ENCODE measurements at places on chromosomes 3 and 15. TPM values are rescaled to one million over a fixed set of nuclear protein-coding genes. Genes with fewer than 3 reads are reported as not detected.

GRCh38 chr15:62608369-62608768 is 434.2 kb upstream of the TPM1 start:
- H3K36me3 ChIP-seq: no peaks in the 10 kb centered on the region
- no peak for DNase-seq
- no peak overlapping the region for H3K4me3 ChIP-seq

- H3K27ac ChIP-seq: no peak overlapping the region
- H3K27me3 ChIP-seq: no peaks in the 10 kb centered on the region
- no peak overlapping the region for H3K4me3 ChIP-seq
- no peaks in the 10 kb centered on the region for H3K36me3 ChIP-seq
These were observed 60.0 kb upstream of the HES1 start for GRCh38 chr3:194075802-194076460.

DNA sequence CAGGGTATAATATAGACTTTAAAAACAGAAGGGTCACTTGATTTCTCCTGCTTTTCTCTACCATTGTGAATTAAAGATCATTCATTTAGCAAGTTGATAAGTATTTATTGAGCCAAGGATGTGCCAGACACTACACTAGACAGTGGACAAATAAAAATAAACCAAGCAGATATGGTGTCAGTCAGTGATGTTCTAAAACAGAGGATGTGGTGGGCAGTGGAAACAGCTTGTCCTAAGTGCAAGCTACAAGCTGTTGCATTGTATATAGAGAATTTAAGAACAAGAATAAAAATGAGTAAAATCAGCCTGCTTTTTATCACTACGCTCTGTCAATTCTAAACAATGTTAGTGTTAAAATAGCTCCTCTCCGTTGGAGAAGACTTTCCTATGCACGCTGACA is 637.3 kb upstream of the GRM7 start:
- H3K4me1 ChIP-seq: peaks cover 10% of the 10 kb centered on the region
- no peak for DNase-seq
- no peak overlapping the region for H3K4me3 ChIP-seq
- H3K27ac ChIP-seq: no peak overlapping the region
- H3K36me3 ChIP-seq: no peaks in the 10 kb centered on the region
- H3K27me3 ChIP-seq: no peaks in the 10 kb centered on the region

GRCh38 chr15:78178064-78178463 is 28.9 kb downstream of the IDH3A start:
- no peak overlapping the region for H3K27ac ChIP-seq
- no peaks in the 10 kb centered on the region for H3K27me3 ChIP-seq
- no peaks in the 10 kb centered on the region for H3K36me3 ChIP-seq

GRCh38 chr3:73070675-73071575 is 9.5 kb downstream of the EBLN2 start:
- no peaks in the 10 kb centered on the region for H3K27me3 ChIP-seq
- H3K4me1 ChIP-seq: no peaks in the 10 kb centered on the region
- H3K4me3 ChIP-seq: no peak overlapping the region
- no peak overlapping the region for H3K27ac ChIP-seq
- H3K36me3 ChIP-seq: no peaks in the 10 kb centered on the region

- no peaks in the 10 kb centered on the region for H3K27me3 ChIP-seq
- no peaks in the 10 kb centered on the region for H3K36me3 ChIP-seq
- no peak overlapping the region for H3K27ac ChIP-seq
- H3K4me3 ChIP-seq: no peak overlapping the region
These were observed 79.9 kb upstream of the SLC25A26 start for GRCh38 chr3:66140743-66141372.

DNA sequence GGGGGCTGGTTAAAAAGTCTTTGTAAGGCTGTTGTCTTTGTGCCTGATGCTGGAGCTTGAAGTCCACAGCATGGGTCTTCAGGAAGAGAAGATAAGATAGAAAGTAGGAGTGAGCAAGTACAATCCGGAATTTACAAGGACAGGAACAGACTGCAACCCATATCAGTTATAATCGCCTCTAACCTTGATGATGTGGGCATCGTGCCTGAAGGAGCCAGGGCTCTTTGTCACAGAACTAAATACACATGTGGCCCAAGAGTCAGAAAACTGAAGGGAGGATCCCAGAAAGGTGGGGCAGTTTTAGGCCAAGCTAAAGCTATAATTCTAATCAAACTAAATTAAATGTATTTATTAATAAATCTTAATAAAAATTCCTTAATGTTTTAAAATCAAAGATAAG is 132.2 kb downstream of the TMCO5A start:
- H3K4me1 ChIP-seq: peaks cover 1% of the 10 kb centered on the region
- H3K27me3 ChIP-seq: no peaks in the 10 kb centered on the region

DNA sequence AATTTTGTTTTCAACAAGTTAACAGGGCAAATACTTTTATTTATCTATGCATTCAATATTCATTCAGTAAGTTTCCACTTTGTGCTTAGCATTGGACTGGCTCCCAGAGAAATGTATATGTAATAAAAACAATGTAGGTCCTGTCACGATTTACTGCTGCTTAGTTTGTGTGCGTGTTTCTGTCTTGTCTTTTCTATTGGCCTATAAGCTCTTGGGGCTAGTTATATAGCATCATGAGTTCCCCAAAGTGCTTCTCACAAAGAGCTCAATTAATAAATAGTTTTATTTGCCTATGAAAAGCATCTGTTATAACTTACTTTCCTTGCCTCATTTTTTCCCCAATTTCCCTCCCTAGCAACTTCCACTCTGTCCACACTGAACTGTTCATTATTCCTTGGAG is 666.7 kb upstream of the NAALADL2 start:
- H3K4me3 ChIP-seq: no peak overlapping the region
- H3K27ac ChIP-seq: no peak overlapping the region
- no peaks in the 10 kb centered on the region for H3K4me1 ChIP-seq
- no peak for DNase-seq
- H3K36me3 ChIP-seq: no peaks in the 10 kb centered on the region

GRCh38 chr3:66427951-66428474 is 72.8 kb downstream of the LRIG1 start:
- H3K27ac ChIP-seq: peak overlapping the region; percentile 75
- no peak overlapping the region for H3K4me3 ChIP-seq
- H3K4me1 ChIP-seq: peaks cover 99% of the 10 kb centered on the region
- no peaks in the 10 kb centered on the region for H3K27me3 ChIP-seq
- no peak for DNase-seq
- H3K36me3 ChIP-seq: no peaks in the 10 kb centered on the region

DNA sequence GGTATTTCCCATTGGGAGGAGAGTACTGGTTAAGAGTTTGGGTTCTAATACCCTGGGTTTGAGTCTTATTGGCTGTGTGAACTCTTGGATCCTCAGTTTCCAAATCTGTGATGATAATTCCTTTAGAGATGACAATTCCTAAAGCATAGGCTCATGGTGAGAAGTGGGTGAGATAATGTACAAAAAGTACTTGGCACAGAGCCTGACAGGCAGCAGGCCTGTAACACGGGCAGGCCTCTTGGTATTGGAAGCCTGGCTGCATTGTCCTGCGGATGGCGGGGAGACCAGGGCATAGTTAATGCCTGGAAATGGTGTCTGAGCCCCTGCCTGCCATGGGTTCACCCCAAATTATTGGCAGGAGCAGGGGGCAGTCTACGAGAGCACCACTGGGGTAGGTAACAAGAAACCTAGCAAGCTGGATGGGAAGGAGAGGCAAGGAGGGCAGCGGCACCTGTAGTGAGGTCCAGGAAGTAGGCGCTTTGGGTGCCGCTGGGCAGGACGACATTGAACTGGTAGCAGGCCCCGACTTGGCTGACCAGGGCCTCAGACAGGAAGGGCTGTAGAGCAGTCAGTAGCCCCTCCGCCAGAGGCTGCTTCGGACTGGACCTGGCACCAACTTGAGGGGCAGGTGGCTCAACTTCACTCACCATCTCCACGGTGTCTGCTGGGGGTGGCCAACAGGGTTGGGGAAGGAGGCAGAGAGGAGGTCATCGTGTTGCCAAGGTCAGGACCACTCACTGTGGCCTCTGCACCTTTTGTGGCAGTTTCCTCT is 7.7 kb downstream of the STOML1 start:
- H3K27me3 ChIP-seq: no peaks in the 10 kb centered on the region
- peaks cover 42% of the 10 kb centered on the region for H3K4me1 ChIP-seq
- no peak overlapping the region for H3K27ac ChIP-seq
- no peaks in the 10 kb centered on the region for H3K36me3 ChIP-seq
- DNase-seq: no peak

DNA sequence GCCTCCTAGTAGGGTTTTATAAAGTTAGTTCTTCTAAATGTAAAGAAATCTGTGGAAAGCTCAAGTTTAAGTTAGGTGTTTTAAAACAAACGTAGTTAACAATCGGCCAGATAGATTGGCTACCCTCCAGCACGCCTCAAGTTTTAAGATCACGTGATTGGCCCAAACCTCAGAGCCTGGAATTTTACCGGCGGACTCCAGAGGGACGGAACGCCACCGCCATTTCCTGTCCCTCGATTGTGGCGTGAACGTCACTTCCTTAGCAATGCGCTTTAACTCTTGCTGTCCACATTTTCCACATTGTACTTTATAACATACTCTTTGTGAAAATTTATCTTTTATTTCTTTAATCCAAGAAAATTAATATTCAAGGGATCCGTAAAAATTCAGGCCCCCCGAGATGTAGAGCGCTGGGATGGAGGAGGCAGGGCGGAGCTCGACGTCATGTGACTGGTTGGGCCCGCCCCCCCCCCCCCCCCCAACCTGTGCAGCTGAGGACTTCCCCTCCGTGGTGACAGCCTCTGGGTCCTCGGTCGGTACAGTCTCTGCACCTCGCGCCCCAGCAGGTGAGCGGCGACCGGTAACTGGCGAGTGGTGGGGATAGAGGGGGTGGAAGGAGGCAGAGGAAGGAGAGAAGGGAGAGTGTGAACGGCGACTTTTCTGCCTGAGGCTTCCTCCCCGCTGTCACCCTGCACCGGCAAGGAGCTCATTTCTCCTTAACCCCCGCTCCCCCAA is at the start of gene ATP6V1A:
ATP6V1A (plus strand) TSS at position 488 of the 735 bp plus-strand sequence. CDS start 31,719 bp downstream, outside the sequence.
- peak; percentile 92 for DNase-seq
- peak within 1 kb of the TSS; percentile 93 for H3K27ac ChIP-seq
- H3K4me3 ChIP-seq: peak within 1 kb of the TSS; percentile 87
- H3K36me3 ChIP-seq: no peaks in the 10 kb centered on the region
- H3K4me1 ChIP-seq: peaks cover 48% of the 10 kb centered on the region

GRCh38 chr3:157323360-157323759 is 113.3 kb upstream of the PTX3 start:
- H3K27ac ChIP-seq: no peak overlapping the region
- H3K4me1 ChIP-seq: peaks cover 20% of the 10 kb centered on the region
- H3K27me3 ChIP-seq: no peaks in the 10 kb centered on the region
- DNase-seq: no peak

DNA sequence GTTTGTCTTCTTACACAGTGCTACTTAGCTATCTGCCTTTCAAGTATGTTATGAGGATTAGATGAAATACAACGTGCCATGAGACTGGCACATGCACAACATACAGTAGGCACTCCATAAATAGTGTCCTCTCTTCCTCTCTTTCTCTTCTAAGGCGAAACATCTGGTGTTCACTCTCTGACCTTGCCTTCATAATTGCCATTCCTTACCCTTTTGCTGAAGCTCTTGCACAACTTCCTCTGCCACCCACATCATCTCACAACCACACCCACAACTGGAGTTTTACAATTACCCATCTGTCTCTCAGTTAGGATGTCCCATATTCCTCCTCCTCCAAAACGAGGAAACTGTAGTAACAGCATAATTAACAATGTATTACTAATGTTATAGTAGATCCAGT is 26.4 kb upstream of the ACP3 start:
- H3K27me3 ChIP-seq: no peaks in the 10 kb centered on the region
- no peak overlapping the region for H3K27ac ChIP-seq
- DNase-seq: no peak
- no peaks in the 10 kb centered on the region for H3K36me3 ChIP-seq
- H3K4me3 ChIP-seq: no peak overlapping the region
- peaks cover 9% of the 10 kb centered on the region for H3K4me1 ChIP-seq

- no peak overlapping the region for H3K4me3 ChIP-seq
- DNase-seq: no peak
- no peaks in the 10 kb centered on the region for H3K36me3 ChIP-seq
- H3K27me3 ChIP-seq: no peaks in the 10 kb centered on the region
- H3K4me1 ChIP-seq: peaks cover 80% of the 10 kb centered on the region
- H3K27ac ChIP-seq: peak overlapping the region; percentile 92
These were observed 4.6 kb downstream of the CCDC9B start for GRCh38 chr15:40335938-40336743.

INSYN1 gene
- 1.3 TPM for total RNA-seq

PIK3CA gene
- 6.3 TPM for total RNA-seq

PLA2G4F gene
- 2.0 TPM for total RNA-seq

AKAP13 gene
- total RNA-seq: 102 TPM

C2CD4A gene
- total RNA-seq: 1.6 TPM

GUCA1C gene
- total RNA-seq: 0.99 TPM

ITGA11 gene
- total RNA-seq: 0.99 TPM

CXCR6 gene
- total RNA-seq: 2.9 TPM

Measured in body of pancreas (tissue), 4 donors.